Upper lobe of right lung (tissue), 1 donor: ENCODE measurements at places on chromosomes 7 and 10. TPM values are rescaled to one million over a fixed set of nuclear protein-coding genes. Genes with fewer than 3 reads are reported as not detected.

NEUROD6 gene
- not detected for total RNA-seq

UCMA gene
- not detected for total RNA-seq

GRCh38 chr10:78756604-78757343 lies 312.0 kb upstream of the ZMIZ1 start:
- peak; percentile 82 for DNase-seq

ATG9B gene
- total RNA-seq, result 0.17 TPM

- DNase-seq, result peak; percentile 64
Measured at GRCh38 chr7:159098811-159099655, 45.6 kb downstream of the VIPR2 start.

ARHGEF35 gene
- total RNA-seq, result 11.5 TPM

DNA sequence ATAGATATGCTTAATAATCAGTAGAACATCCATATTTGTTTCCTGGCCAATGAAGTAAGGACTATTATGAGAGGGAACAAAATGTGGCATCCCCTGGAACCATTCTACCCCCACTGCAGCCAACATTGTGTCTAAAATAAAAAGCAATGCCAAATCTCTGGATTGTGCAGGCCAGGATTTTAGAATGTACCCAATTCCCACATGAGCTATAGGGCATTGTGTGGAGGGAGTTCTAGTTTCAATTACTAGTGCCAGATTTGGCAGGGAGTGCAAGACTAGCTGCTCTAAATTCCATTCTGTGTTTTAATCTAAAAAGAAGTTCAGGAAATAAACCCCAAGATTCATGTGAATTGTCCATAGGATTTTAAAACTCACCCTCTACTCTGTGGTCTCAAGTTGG lies 112.3 kb downstream of the HGF start:
- no peak for DNase-seq

GRCh38 chr7:64515781-64516180 lies 47.1 kb downstream of the ZNF680 start:
- DNase-seq, result no peak

DNA sequence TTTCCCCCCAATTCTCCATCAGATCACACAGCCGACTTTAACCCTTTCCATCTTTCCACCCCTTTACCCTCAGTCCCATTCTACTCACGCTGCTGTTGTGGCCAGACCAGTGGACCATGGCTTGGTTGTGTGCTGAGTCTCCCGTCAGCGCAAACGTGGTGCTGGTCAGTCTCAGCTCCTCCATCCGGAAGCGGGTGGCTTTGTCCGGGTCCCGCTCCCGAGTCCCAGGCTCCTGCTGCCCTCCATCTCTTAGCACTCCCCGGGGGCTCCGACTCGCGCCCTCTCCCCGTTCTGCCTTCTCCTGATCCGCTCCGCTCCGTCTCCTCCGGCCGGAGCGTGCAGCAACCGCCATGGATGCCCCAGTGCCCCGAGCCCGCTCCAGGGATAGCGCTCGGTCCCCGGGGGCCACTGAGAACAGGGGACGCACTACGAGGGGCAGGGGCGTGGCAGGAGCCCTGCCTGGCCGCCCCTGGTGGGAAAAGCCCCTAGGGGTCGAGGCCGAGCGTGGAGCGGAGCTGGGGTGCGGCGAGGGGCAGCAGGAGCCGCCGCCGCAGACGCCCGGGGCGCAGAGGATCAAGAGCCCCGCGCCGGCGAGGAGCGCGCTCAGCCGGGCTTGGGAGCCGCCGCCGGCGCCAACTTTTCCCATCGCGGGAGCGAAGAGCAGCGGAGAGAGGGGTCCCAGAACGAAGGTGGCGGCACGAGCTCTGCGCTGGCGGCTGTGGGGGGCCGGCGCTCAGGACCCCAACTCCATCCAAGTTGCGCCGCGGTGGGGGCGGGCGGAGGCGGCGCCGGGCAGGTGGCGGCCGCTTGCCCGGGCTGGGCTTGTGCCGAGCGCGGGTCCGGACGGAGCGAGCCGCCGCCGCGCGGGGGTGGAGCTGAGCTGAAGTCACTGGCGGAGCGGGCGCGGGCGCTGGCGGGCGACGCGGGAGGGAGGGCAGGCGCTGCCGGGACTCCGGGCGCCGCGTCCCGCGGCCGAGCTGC lies at the start of gene SORCS1:
SORCS1 (minus strand) TSS at position 826 of the 981 bp plus-strand sequence.
- peak; percentile 68 for DNase-seq

FAM25C gene
- not detected for total RNA-seq

ZCCHC24 gene
- 32.4 TPM for total RNA-seq

DNA sequence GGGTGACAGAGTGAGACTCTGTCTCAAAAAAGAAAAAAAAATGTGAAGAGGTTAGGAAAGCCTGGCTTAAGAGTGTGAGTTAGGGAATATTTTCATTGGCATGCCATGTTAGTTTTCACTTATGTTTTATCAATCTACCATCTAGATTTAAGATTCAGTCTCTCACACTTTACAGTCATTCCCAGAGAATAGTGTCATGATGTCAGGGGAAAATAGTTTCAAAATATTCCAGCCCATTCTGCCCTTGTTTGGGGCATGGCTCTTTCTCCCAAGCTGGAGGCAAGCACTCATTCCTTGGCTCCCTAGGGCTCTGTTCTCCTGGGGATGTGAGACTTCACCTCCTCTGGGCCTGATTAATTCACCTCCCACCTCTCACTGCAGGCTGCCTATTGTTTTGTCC lies 331.5 kb downstream of the CXCL12 start:
- no peak for DNase-seq

- no peak for DNase-seq
Measured at GRCh38 chr7:35694161-35694783, 663 bp downstream of the HERPUD2 start.

DNA sequence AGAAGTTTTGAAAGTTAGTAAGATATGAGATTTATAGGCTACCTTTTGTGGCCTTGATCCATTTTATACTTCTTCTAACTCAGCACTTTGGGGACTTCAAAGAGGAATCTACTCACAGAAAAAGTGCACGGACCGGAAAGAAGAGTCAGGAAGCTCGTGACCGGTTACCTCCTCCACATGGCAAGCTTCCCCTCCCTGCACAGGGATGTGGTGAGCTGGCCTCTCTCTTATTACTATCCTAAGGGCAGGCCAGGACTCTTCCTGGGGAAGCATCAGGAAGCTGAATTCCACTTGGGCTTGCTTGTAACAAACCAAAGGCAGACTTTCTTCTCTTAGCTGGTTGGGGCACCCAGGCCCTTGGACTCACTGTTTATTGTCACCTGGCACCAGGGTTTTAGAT lies 170.8 kb upstream of the GLI3 start:
- DNase-seq, result no peak

TMEM254 gene
- total RNA-seq, result 17.6 TPM

- peak; percentile 36 for DNase-seq
Measured at GRCh38 chr10:1629326-1630198, 107.8 kb downstream of the ADARB2 start.

- no peak for DNase-seq
Measured at GRCh38 chr7:129069021-129069420, 14.1 kb upstream of the TNPO3 start.

GRCh38 chr10:74026428-74027015 lies 28.6 kb downstream of the VCL start:
- no peak for DNase-seq
